NCI-H1105 treated with DMSO at 0.1 percent for 48 hours (cell line): ENCODE measurements at places on chromosomes 4 and X.

DNA sequence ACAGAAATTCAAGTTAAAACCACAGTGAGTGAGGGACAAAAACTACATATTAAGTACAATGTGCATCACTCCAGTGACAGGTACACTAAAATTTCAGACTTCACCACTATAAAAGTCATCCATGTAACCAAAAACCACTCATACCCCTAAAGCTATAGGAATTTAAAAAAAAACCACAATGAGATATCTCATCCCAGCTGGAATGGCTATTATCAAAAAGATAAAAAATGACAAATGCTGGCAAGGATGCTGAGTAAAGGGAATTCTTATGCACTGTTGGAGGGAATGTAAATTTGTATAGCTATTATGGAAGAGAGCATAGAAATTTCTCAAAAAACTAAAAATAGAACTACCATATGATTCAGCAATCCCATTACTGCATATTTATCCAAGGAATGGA is 171.1 kb downstream of the HHIP start:
- no peak for DNase-seq

DNA sequence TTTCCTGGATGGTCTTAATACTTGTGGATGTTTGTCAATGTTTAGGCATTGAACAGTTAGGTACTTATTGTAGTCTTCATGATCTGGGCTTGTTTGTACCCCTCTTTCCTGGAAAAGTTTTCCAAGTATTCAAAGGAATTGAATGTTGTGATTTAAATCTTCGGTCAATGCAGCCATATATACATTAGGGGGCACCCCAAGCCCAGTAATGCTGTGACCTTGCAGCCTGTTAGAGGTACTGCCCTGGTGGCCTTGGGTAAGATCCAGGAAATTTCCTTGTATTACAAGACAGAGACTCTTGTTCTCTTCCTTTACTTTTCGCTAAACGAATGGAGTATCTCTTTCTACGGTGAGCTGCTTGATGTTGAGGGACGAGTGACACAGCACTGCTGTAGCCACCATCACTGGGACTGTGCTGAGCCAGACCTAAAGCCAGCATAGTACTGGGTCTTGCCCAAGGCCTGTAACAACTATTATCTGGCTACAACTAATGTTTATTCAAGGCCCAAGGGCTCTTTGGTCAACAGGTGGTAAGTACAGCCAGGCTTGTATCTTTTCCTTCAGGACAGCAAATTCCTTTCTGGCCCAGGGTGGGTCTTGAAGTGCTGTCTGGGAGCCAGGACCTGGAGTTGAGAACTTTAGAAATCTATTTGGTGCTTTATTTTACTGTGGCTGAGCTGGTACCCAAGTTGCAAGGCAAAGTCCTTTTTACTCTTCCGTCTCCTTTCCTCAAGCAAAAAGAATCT is 118.3 kb upstream of the ATOH1 start:
- no peak for DNase-seq

- DNase-seq = no peak
These were observed 89.6 kb downstream of the SORCS2 start for GRCh38 chr4:7281691-7282665.

GRCh38 chr4:171239196-171239595 is 574.0 kb upstream of the GALNTL6 start:
- DNase-seq = no peak

- peak; percentile 56 for DNase-seq
These were observed 67.4 kb downstream of the ZNF182 start for GRCh38 chrX:47936224-47936939.
